HuH-7 (cell line): ENCODE measurements at places on chromosomes 11 and 22.
A peak's percentile ranks its signal among the peaks of the same experiment; 100 is the strongest.

- no peak for DNase-seq
Observed at GRCh38 chr11:36361901-36362391, 65.9 kb downstream of the PRR5L start.

GRCh38 chr22:38230108-38230825, 28.5 kb downstream of the MAFF start:
- peak; percentile 80 for DNase-seq

GRCh38 chr11:109132539-109132938, 289.5 kb upstream of the C11orf87 start:
- DNase-seq: no peak

DNA sequence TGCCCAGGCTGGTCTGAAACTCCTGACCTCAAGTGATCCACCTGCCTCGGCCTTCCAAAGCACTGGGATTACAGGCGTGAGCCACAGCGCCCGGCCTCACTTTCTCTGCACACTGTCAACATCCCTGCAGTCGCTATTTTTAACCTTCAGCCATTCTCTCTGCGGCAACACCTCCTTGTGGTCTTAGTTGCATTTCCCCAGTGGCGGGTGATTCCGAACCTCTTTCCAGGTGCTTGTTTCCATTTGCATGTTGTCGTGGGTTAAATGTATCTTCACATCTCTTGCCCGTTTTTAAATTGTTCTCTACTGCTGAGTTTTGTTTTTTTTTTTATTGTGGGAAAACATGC, 2.2 kb upstream of the SCT start:
- DNase-seq: no peak

- no peak for DNase-seq
Observed at GRCh38 chr11:47923667-47924066, 56.7 kb upstream of the PTPRJ start.

DNA sequence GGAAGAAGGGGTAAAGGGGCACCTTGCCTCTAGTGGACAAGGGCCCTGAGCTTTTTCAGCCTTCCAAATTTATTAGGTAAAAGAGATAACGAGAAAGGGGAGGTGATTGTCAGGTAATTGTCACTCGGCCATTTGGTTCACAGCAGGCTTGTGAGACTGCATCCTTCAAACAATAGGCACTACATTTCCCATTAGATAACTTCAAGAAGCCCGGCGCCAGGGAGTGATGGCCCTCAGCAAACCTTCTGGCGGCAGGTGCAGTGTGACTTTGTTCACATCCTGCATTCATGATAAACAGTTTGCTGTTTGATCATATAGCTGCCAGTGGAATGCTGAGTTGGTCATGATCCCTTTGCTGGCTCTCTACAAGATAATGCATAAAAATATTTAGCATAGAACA, 185.1 kb downstream of the CWF19L2 start:
- no peak for DNase-seq

- peak; percentile 62 for DNase-seq
Observed at GRCh38 chr11:67345920-67346819, 7.2 kb downstream of the POLD4 start.

GRCh38 chr22:30308518-30309230, 18.1 kb downstream of the TBC1D10A start:
- no peak for DNase-seq

- DNase-seq: no peak
Observed at GRCh38 chr22:30216710-30217109, 29.8 kb downstream of the LIF start.

DNA sequence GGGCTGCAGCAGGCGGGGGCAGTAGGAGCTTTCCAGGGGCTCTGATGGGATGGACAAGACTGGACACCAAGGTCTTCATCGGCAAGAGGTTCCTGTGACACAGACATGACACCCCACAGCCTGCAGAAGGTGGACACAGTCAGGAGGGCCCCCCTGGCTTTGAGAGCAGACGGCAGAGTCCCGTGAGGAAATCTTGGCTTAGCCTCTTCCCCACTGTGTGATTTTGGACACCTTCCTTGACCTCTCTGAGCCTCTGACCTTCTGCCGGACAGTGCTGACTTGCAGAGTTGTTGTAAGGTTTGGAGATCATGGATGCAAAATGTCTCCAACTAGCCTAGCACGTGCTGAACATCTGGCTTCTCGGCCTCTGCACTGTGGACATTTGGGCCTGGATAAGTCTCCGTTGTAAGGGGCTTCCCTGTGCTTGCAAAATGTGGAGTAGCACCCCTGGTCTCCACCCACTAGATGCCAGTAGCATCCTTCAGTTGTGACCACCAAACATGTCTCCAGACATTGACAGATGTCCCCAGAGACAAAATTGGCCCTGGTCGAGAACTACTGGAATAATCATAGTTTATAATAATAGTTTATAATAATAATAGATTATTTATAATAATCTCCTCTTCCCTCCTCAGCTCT, 54.6 kb downstream of the MCM5 start:
- DNase-seq: no peak

DNA sequence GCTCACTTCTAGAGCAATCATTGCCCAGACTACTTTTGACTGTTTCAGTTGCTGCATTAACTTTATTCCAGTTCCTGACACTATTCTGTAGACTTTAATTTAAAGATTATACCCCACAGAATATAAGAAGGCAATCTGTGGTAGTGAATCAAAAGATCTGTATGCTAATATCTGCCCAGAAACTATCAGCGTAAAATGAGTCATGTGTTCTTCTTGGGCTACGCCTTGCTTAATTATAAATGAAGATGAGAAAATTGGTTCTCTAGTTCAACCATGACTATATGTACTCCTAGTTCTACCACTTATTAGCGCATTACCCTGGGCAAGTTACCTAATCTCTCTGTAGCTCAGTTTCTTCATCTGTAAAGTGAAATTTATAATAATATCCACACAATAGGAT, 128.5 kb downstream of the CWF19L2 start:
- DNase-seq: no peak

DNA sequence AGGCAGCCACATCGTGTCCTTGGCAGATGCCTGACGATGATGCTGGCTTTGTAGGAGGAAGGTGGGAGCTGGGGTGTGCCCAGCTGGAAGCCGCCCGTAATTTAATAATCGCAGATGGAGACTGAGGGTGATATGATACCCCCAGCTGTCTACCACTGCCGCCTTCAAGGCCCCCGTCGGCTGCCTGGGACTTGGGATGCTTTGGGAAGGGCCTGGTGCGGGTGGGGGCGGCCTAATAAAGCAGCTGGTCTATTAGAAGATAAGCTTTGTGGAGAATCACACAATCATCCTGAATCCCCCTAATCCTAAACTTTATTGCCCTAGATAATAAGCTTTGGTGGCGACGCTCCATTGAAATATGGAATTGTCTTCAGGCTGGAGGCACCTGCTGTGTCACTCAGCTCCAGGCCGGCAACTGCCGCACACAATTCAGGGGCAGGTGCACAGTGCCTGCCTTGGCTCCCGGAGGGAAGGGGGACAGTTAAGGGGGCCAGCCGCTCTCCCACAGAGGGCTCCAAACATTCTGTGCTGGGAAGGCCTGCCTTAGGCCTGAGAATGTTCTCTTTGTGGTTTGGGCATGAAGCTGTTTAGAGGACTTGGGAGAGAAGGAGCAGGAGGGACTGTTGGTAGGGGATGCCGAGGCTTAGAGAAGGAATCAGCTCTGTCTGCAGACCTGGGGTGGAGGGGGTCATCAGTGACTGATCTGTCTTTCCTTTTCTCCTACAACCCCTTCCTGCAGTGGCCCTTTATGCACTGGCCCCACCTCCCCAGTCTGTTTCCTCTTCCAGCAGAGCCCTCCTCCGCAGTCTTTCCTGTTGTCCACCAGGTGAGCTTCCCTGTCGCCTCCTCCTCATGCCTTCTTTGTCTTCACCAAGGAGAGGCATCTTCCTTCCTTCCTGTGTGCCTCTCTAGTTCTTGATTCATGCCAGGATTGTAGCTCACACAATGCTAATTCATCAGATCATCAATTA, 65.3 kb downstream of the ARL14EP start:
- no peak for DNase-seq

- DNase-seq: no peak
Observed at GRCh38 chr11:1070594-1071462, 3.8 kb upstream of the MUC2 start.

- DNase-seq: no peak
Observed at GRCh38 chr11:12842933-12843636, 166.0 kb upstream of the RASSF10 start.

DNA sequence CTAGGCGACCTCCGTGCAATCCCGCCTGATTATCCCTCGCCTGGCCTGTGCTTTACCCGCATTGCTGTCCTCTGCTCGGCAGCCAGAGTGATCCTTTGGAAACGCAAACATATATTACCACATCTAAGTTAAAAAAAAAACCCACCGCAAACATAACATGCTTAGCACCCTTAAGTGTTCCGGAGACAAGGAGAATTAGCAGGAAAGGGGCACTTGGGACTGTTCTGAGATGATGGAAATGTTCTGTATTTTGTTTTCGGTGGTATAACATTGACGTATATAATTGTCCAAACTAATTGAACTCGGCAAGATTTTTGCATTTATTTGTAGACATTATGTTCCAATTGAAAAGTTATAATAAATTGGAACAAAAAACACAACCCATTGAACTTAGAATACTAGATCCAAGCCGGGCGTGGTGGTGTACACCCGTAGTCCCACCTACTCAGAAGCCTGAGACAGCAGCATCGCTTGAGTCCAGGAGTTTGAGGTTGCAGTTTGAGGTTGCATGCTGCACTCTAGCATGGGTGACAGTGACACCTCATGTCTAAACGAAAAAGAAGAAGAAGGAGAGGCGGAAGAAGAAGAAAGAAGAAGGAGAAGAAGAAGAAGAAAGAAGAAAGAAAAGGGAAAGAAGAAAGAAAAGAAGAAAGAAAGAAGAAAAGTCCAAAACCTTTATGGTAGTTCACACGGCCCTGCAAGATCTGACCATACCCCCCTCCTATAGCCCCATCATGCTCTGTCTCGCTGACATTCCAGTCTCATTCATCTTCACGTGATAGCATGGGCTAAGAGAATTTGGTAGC, 604 bp upstream of the POLR3H start:
- DNase-seq: no peak

GRCh38 chr22:19067696-19068348, 54.4 kb downstream of the DGCR2 start:
- no peak for DNase-seq

DNA sequence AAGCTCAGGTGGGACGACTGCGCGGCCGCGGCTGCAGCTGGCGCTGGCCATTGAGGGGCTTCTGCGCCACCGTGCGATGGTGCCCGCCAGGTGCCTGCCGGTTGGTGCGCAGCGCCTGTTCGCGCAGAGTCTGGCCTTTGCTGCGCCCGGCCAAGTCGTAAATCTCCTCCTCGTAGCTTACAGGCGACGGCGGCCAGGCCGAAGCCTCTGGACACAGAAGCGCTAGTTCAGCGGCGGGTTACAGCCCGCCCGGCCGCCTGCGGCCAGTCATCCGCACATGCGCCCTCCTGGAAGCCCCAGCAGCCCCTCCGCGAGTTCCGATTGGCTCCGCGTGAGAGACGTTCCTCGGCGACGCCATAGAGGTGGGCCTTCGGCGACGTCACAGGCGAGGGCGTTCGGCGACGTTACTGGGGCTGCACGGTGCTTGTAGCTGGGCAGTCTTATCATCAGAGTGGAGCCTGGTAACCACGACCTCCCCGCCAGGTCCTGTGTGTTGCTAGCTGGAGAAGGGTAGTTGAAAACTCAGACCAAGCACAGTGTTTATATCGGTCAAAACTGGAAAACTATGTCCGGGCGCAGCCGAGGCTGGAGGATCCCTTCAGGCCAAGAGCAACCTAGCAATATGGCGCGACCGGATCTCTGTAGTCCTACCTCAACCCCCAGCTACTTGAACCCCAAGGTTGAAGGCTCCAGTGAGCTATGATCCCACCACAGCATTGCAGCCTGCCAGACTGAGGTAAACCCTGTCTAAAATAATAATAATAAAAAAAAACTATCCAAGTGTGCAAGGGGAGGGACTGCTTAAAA, 265.7 kb downstream of the OR4C45 start:
- DNase-seq: no peak

GRCh38 chr11:86713552-86713951, 41.1 kb upstream of the ME3 start:
- DNase-seq: no peak

DNA sequence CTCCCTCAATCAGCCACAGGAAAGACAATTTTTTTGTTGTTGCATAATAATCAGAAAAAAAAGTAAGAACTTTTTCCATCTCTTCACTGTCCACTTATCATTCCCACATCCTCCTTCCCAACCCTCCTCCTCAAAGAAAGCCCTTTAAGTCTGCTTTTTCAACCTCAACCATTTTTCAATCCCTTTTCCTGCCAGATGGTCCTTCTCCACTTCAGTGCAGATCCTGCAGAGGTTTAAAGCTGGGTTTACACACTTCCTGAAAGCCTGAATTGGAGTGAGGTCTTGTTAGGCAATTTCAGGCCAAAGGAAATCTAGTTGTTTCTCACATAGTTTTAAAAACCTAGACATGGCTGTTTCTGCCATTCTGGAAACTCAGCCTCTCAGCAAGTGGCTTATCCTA, 78.3 kb downstream of the RPL27A start:
- DNase-seq: no peak

DNA sequence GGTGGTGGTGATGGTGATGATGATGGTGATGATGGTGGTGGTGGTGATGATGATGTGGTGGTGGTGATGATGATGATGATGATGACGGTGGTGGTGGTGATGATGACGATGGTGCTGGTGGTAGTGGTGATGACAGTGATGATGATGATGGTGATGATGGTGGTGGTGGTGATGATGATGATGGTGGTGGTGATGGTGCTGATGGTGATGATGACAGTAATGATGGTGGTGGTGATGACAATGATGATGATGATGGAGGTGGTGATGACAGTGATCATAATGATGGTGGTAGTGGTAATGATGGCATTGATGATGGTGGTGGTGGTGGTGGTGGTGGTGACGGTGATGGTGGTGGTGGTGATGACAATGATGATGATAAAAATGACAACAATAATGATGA, 52.1 kb upstream of the ANO1 start:
- no peak for DNase-seq

GRCh38 chr11:85767246-85767945, 43.5 kb downstream of the SYTL2 start:
- no peak for DNase-seq

DNA sequence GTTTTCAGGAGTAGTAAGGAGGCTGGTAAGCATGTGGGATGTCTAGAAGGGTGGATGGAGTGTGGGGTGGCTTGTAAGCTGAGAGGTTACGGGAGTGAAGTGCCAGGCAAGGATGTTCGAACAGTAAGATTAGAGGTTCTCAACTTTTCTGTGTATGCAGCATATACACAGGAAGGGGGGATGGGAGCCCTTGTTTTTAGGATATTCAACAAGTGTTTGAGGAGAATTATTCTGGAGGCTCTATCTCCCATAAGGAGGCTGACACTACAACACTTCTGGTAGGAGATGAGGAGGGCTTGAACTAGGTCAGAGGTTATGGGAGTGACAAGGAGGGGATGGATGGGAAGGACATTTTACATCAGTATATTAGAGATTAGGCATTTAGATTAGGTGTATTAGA, 109.5 kb downstream of the TEAD1 start:
- no peak for DNase-seq

DNA sequence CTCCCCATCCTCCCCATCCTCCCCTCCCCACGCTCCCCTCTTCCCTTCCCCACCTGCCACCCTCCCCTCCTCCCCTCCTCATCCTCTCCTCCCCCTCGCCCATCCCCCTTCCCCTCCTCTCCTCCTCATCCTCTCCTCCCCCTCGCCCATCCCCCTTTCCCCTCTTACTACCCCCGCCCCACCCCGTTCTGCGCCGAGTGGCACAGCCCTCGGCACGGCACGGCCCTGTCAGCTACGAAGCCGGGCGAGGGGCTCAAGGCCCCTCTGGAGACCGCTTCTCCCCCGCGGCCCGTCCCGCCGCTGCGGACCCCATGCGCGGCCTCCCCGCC, 449.9 kb downstream of the OPCML start:
- no peak for DNase-seq
